NCI-H1417 treated with DMSO at 0.1 percent for 48 hours (cell line): ENCODE measurements at places on chromosomes 7 and 10.

DNA sequence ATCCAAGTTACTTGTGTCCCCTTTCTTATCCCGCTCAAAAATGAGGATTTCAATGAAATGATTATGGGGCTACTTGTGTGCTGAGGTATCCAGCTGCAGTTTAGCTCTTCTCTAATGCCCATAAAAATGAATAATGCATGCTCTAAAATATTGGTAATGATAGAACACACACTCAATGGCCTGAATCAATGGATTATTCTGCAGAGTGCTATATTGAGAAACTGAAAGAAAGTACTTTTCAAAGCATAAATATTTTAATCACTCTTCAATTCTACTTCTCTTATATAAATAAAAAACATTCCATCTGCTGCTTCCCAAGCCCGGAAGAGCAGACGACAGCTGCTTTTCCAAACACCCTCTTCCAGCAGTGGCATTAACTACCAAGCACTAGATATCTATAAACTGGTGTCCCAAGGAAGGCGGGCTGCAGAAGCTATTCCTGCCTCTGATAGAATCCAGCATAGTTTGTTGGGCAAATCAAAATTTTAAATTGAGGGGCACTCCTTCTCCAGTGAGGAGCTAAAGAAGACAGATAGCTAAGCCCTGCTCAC, 284.9 kb upstream of the AOAH start:
- DNase-seq: no peak

- no peak for DNase-seq
Measured at GRCh38 chr10:78896159-78896928, 172.4 kb upstream of the ZMIZ1 start.

DNA sequence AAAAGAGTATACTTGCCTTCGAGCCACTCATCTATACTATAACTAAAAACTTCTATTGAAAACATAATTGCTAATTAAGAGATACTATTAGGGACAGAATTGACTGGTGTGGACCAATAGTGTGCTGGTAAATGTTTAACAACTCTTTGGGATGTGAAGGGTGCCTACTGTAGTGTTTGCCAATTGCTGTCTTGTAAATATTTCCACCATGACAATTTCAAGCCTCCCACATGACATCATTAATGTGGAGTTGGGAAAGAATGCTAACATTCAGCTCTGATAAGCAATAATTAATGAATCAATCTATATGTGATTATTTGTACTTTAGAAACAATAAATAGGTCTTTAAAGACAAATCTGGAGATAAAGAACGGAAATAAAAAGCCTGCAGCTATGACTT, 136.8 kb downstream of the DGKB start:
- DNase-seq: no peak

DNA sequence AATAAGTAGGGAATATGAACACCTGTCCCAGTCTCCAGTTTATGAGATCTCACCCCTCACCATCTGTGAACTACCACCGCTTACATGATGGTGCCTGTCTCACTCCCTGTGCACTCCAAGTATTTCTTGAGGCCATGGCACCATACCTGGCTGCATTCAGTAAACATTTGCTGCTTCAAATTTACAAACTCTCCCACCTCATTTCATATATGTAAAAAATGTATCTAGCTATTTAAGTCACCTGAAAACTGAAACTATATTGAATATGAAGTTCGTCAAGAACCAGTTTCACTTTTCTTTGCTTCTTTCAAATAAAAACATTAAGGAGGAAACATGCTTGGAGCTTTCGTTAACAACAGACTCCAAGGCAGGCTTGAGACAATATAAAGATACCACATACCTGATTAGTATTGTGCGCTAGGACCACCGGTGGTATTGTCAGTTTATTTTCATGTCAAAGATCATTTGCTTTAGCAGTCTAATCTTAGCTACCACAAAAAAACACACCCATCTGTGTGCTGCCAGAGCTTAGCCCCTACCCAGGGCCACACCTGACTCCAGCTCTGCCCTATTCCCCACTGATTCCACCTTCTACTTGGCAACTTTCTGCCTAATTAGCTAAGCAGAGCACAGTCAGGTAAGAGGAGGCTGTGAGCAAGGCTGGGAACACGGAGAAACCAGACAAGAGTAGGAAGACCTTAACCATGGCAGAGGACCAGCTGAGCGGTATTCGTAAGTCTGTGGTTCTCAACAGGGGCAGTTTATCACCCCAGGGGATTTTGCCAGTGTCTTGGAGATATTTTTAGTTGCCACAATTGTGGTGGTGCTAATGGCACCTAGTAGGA, 92.0 kb downstream of the ZFAND4 start:
- DNase-seq: no peak

- DNase-seq: no peak
Measured at GRCh38 chr7:19296617-19297016, 151.4 kb upstream of the FERD3L start.

GRCh38 chr7:101985057-101985902, 167.9 kb downstream of the CUX1 start:
- DNase-seq: no peak

DNA sequence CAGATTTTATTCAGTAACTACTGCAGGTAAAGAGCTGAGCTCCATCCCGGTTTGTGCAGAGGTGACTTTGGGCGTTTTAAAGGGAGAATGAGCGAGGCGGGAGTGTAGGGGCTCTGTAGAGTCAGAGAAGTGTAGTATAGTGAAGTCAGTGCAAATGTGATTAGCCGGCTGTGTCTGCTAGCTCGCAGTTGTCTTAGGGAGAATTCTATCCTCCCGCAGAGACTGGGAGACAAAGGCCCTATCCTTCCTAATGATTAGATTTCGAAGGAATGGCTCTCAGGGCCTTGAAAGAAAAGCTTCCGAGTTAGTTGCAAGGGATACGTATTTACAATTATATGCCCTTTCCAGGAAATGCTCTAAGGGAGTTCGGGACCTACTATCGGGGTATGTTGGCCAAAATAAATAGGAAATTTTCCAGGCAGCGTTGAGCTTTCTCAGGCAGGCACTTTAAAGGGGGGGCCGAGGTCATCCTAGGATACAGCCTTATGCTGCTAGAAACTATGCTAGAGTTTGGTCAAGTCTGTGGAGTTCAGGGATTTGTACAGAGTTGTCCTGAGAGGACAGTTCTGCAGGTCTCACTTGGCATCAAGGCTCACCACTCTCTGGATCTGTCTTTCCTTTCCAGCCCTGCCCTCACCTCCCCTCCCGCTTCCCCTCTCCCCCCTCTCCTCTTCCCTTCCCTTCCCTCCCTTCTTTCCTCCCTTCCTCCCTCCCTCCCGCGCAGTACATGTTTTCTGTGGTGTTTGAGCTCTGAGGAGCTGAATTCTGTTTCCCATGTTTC, 825 bp downstream of the MRPL32 start:
- no peak for DNase-seq

GRCh38 chr7:131737746-131738465, 181.5 kb upstream of the PODXL start:
- no peak for DNase-seq

GRCh38 chr10:108244443-108245228, 1080.1 kb upstream of the SORCS1 start:
- no peak for DNase-seq

GRCh38 chr10:101538446-101538845, 49.6 kb downstream of the POLL start:
- peak; percentile 85 for DNase-seq

GRCh38 chr7:121330053-121330833, 1.4 kb downstream of the WNT16 start:
- DNase-seq: no peak

DNA sequence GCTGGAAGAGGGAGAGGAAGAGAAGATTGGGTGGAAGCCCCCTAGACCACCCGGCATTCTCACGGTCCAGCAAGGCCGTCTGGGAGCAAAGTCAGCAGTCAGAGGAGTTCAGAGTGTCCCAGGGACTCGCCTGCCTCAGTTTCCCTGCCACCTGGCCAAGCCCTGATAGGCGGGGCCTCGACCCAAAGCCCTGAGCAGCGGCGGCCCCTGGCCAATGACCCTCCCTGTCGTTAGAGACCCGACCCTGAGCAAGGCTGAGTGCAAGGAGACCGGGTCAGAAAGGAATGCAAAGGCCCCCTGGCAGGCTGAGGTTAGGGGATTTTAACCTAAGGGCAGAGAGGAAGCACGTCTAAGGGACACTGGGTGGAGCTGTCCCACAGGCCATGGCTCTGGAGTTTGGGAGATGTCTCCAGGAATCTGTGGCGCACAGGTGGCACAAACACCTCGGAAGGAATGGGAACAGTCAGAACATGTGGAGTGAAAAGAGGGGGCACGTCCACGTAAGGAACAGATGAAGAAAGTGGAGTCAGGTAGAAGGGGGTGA, 196.8 kb upstream of the PDE1C start:
- no peak for DNase-seq

- no peak for DNase-seq
Measured at GRCh38 chr10:60246382-60246781, 143.3 kb downstream of the ANK3 start.

DNA sequence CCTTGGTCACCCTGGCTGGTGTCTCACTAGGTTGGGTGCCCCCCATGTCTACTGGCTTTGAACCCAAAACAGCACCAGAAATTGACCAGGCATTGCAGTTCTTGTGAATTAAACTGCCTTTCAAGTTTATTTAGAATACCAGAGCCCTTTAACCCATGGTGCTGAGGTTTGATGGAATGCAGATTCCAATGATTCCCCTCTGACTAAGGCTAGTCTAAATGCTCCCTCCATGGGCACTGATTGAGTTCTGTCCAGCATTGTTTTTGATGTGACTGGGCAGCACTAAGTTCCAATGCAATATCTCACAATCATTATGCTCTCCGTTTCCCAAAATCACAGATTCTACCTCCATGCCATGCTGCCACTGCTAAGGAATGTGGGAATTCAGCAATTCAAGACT, 1047.4 kb upstream of the LRRN3 start:
- DNase-seq: no peak

DNA sequence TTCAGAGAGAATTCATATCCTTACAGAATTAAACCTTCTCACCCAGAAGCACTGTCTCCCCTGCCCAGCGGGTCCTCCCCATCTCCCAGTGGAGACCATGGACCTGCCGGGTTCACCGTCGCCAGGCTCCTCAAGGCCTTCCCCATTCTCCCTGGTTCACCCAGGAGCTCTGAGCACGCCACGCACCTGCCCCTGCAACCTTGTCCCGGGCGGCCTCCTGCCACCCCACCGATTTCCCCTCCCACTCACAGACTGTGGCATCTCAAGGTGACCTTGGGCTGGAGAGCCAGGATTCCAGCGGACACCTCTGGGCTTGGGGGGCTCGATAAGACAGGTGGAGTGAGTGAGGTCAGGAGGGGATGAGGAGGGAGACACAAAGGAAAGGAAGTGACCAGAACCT, 135.3 kb downstream of the PTPRN2 start:
- DNase-seq: no peak

DNA sequence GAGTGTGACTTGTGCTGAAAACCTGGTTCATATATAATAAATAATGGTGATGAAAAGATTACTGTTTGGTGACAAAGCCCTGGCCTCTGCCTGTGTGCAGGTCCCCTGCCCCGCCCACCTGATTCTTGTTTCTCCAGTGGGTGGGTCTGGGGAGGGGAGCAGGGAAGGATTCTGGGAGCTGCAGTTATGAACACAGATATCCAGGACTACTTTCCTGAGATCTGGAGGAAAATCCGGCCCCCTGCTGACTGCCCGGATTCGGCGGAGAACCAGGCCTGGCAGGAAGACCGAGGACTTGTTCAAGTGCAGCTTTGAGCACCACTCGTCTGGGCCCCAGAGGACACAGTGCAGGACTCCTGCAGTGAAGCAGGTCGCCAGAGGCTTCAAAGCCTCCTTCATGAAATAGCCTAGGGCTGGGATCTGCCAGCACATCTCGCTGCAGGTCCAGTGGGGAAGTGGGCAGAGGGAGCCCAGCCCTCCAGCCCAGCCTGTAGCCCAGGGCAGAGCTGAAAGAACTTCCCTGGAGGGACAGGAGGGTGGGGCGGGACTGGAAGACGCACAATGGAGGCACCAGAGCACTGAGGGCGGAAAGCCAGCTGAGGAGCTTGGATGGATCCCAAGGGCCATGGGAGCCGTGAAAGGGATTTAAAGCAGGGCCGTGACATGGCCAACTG, 7.0 kb downstream of the ATP6V0E2 start:
- no peak for DNase-seq

DNA sequence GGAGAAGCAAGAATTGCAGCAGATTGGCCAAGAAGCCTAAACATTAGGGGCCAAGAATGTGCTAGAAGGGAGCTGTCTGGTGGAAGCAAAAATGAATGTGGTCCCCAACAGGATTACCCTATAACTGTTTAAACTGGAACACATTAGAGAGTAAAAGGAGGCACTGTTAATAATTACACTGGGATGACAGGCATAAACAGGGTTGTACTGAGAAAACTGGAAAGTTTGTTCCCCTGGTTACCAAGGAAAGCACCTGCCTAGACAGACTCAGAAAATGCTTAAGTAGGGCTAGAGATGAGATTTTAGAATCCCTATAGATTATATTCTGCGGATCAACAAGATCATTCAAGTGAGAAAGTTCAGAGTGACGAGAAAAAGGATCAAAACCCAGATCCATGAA, 100.8 kb downstream of the CTTNBP2 start:
- DNase-seq: no peak

GRCh38 chr7:36100226-36100625, 52.8 kb upstream of the EEPD1 start:
- no peak for DNase-seq

DNA sequence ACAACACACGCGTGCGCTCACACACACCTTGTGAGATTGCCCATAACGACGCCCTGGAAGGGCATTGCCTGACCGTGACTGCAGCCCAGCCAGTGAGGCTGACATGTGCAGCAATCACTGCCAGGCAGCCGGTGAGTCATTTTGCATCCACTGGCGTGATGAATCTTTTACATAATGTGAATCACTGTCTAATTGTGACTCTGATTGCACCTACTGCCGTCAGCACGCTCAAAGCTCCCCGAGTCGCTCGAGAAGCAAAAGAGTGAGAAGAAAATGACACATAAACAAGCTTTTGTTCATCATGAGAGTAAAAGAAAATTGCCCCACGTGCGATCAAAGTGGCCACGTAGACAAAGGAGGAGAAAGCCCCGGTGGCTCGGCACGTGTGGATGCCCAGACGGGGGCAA, 117.4 kb upstream of the PFKP start:
- DNase-seq: no peak

- DNase-seq: no peak
Measured at GRCh38 chr7:159107161-159107892, 37.3 kb downstream of the VIPR2 start.

- DNase-seq: peak; percentile 17
Measured at GRCh38 chr7:126840869-126841268, 411.9 kb downstream of the GRM8 start.

GRCh38 chr10:79003183-79004100, 65.3 kb upstream of the ZMIZ1 start:
- DNase-seq: no peak

DNA sequence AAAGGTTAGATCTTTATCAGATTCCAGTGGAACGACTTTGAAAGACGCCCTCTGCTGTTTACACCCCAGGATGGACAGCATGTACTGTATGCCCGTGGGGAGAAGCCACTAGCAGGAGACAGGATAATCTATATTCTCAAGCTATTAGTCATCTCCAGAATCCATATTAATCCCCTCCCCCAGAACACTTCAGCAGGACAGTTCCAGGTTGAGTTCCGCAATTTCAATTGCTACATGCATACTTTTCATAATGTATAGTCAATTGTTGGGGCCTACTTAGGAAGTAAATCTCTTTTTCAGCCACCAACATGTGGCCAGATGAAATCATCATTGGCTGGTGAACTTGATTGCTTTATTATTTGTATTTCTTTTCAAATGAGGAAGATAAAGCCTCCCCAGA, 313.1 kb upstream of the SMIM30 start:
- DNase-seq: no peak

GRCh38 chr10:21199501-21199900, 302.4 kb upstream of the NEBL start:
- no peak for DNase-seq

GRCh38 chr7:104807671-104808070, 206.3 kb upstream of the KMT2E start:
- no peak for DNase-seq

GRCh38 chr10:93542358-93542791, 24.1 kb upstream of the FFAR4 start:
- DNase-seq: peak; percentile 2
